ENCODE measurements at places on chromosomes 16 and 17.

- no peak for DNase-seq
Observed at GRCh38 chr17:49984283-49984682, 10.7 kb downstream of the DLX3 start.

DNA sequence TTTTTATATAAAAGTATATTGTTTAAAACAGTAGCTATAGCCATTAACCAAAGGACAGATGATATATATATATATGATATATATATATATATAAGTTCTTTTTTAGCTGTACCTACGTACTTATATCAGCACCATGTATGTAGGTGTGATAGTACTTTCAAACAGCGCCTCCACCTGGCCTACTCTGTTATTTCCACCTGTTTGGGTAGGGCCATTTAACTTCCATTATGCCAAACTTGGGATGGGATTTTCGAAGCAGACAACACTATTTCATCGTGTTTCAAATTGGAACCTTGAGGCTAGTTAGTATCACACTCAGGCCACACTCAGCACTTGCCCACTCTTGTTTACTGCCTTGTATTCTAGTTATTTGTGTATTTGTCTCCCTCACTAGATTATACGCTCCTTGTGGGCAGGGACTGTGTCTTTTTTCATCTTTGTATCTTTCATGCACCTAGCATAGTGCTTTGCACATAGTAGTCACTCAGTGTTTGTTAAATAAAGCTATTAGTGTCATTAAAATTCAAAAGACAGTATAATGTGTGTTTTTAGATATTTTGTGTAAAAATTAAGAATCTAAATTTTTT is 11.8 kb upstream of the CLTC start:
- peak; percentile 34 for DNase-seq

DNA sequence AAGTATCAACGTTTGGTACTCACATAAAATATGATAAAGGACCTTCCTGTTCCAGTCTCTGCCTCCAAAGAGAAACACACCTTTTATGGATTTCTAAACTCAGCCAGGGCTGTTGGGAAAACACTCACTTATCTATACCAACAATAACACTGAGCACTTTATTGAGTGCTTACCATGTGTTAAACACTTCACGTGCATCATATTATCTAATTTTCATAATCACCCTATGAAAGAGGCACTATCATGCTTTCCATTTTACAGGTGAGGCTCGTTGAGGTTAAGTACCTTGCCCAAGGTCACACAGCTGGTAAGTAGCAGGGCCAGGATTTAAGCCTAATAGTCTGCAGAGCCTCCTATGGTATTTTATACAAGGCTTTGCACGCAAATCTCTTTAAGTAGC is 251.5 kb upstream of the SOX9 start:
- DNase-seq, result no peak

GRCh38 chr16:927406-927805 is 43.4 kb downstream of the LMF1 start:
- no peak for DNase-seq

DNA sequence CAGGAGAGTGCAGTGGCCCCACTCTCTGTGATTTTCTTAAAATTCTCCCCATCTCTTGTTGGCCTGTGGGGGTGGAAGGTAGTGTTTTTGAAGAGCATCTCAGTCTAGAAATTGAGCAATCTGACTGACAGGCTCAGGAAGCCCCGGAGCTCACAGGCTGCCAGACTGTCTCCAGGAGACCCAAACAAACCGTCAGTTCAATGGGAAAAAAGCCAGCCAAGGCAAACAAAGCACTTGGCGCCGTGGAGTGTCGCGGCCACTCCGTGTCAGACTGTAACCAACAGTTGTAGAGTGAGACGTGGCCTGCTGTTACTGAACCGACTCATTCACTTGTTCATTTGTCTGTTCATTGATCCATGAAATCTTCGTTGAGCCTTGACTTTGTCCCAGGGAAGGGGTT is 33.7 kb downstream of the RGS9 start:
- no peak for DNase-seq

DNA sequence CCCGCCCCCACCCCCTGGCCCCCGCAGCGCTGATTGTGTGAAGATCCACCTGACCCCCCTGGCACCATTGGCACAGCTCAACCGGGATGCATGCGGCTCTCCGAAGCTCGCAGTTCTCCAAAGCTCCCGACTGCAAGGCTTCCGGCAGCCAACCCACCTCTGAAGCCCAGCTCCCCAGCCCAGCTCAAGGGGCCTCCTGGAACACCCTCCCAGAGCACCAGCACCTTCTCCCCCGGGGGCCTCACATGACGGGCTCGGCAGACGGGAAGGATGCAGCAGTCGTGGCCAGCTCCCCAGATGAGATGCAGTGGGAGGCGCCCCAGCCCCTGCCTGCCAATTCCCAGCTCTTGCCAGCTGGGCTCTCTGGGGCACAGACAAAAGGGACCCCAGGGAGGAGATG is 215.3 kb downstream of the ZNF423 start:
- DNase-seq, result no peak

DNA sequence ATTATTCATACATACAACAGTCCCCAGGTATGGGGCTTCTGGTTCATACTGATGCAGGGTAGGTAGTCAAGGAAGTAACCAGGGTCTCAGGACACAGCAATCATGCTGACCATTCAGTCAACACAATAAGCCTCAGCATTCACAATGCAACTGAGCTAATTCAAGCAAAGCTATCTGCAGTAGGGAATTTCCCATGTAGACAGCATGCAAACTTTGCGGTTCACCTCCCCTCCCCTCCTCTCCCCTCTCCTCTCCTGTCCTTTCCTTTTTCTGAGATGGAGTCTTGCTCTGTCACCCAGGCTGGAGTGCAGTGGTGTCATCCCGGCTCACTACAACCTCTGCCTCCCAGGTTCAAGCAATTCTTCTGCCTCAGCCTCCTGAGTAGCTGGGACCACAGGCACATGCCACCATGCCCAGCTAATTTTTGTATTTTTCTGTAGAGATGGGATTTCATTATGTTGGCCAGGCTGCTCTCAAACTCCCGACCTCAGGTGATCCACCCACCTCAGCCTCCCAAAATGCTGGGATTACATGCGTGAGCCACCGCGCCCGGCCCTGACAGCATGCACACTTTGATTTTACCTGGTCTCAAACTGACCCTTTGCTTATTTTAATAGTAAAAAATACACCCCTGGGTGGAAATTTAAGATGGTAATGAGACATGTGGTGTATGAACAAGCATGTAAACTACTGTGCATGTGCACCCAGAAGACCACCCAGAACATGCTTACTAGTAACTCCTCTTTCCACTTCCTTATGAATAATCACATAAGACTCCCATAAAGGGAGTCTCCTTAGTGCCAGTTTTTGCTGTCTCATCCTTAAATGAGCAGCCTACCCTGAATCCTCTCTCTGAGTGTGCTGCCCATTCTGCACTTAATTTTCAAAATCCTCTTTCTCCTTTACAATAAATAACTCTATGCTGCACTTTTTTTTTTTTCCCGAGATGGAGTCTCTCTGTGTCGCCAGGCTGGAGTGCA is 9.3 kb upstream of the RNF135 start:
- peak; percentile 10 for DNase-seq

GRCh38 chr16:52256310-52257078 is 290.4 kb downstream of the TOX3 start:
- DNase-seq, result no peak

DNA sequence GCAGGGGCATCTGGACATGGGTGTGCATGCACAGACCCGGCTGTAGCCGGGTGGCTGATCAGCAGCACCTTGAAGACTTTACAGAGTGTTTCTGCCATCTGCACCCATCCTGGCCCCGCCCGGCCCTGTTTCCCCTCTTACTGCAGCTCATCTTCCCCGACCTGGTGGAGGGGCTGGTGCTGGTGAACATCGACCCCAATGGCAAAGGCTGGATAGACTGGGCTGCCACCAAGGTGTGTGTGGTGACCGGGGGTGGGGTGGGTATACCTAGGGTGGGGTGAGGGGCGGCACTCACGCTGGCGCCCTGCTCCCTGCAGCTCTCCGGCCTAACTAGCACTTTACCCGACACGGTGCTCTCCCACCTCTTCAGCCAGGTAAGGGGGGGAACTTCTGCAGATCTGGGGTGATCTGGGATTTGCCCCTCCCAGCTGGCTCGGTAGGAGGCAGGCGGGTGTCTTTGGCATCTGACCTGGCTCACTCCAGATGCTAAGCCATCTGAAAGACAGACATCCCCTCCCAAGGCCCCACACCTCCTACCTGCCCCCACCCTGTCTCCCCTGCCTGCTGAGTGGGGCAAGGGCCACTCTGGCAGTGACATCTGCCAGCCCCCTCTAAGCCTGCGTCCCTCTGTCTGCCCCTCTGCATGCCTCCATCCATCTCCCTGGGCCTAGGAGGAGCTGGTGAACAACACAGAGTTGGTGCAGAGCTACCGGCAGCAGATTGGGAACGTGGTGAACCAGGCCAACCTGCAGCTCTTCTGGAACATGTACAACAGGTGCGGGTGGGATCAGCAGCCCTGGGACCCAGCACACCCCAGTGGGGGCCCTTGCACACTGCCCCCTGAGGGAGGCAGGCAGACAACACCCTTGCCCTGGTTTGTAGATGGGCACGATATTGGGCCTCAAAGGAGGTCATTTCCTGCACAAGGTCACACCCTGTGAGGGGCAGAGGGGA is 6.6 kb downstream of the NDRG4 start:
- DNase-seq, result no peak

DNA sequence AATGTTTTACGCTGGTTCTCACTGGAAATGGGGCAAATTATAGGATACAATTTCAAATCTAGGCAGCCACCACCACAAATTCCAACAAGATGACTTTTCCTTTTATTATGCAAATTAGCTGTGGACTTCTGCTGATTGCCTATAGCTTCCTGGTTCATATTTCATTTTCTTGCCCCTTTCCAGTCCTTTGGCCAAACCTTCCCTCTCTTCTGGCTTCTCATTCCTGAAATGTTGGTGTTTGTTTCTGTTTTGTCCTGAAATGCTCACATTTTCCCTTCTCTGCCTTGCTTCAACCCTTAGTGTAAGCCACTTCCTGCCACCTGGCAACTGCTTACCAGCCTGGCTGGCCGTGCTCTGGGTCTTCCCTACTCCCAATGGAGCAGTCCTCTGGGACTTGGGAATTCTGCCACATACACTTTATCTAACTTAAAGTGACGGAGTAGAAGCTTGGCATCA is 14.0 kb downstream of the PRSS54 start:
- DNase-seq, result no peak

GRCh38 chr17:34163646-34164045 is 91.4 kb upstream of the CCL2 start:
- DNase-seq, result no peak

GRCh38 chr17:21223086-21223485 is 9.1 kb upstream of the TMEM11 start:
- no peak for DNase-seq

DNA sequence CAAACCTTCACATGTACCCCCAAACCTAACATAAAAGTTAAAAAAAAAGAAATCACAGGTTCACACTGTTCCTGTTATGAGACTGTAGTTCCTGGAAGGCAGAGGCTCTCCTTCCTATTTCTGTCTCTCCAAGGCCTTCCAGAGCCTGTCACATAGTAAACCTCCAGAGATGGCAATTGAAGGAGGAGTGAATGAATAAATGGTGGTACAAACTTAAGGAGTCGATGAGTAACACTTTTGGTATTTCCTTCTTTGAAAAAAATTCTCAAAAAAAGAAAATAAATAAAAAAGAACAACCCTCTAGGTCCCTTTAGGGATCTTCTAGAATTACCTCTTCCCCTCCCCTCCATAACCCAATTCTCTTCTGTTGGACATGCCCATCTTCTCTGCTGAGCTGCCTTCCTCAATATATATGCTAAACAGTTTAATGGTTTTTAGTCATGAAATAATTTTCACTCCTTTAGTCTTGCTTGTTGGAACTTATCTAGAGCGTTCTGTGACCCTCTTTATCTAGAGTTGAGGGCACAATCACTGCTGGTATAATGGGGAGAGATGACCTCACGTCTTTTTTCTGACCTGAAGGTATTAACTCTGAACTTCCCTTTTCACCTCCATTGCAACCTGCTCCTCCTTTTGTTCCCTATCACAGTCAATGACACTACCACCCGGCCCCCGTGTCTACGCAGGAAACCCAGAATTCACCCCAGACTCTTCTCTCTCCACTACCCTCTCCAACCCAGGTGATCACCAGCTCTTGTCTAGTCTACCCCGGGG is 1.7 kb upstream of the TAF15 start:
- DNase-seq, result no peak

DNA sequence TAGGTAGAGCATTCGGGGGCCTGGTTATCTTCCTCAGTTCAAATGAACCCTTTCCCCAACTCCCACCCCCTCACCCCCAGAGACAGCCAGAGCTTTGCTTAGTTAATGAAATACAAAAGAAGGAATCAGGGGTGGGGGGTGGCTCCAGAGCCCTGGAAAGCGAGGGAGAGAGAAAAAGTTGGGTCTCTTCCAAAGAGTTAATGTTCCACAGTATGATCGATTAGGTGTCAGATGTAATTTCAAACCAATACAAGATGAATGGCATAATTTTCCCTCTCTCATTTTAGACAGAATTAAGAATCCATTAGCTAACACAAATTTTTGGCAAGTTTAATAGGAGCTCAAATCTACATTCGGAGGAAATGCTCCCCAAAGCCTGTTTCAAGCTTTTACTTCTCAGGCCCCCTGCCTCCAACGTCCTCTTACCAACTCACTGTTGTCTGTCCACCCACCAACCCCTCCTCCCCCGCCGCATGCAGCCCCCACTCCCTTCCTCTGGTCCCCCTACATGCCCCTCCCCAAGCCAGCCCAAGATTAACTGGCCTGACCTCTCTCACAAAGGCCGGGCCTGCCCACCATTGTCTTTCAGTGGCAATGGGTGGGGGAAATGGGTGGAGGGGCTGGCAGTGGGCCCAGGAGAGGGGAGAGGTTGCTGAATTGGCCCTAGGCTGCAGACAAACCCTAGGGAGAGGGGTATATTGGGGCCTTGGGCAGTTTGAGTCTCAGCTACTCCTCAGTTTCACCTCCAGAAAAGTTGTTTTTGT is 28.2 kb downstream of the NEUROD2 start:
- DNase-seq, result no peak

DNA sequence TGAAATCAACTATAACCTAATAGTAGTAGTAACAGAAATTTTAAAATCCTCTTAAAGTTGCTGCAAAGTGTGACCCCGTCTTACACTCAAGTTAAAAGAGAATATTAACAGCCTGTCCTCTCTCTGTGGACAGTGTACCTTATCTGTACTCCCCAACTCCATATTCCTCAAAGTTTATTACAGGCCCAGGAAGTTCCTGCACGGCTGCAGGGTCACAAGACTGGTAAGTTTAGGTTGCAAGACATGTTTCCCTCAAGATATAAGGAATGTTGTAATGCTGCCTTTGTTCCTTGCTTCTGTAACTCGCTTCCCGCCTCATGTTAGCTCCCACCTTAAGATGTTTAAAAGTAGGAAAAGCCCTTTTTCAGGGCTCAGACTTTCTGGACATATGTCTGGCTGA is 72.2 kb downstream of the ITFG1 start:
- no peak for DNase-seq

DNA sequence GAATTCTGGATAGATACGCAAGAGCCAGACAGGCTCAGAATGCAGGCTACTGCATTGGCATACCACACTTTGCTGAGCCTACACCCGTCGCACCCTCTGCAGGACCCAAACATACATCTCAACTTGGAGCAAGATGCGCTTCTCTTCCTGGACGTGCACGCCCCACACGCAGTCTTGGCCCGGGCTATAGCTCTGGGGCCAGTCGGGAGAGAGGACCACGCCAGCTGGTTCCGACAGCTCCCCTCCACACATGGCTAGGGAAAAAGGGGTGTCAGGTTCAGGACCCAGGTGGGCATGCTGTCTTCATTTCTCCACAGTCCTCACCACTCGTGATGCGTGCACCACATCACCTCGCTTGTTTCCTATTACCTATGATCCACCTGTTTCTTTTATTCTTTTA is 15.1 kb upstream of the CDIPT start:
- DNase-seq, result no peak

- no peak for DNase-seq
Observed at GRCh38 chr16:31700200-31700529, 172.5 kb downstream of the AHSP start.

- no peak for DNase-seq
Observed at GRCh38 chr16:27246439-27246838, 22.1 kb downstream of the NSMCE1 start.

Data from activated naive CD4-positive, alpha-beta T cell treated with Interleukin-2 at 50 U/mL for 16 hours (primary cell).